Epithelial cell of alveolus of lung (primary cell): ENCODE measurements at places on chromosomes 7 and 10. TPM values are rescaled to one million over a fixed set of nuclear protein-coding genes. Genes with fewer than 3 reads are reported as not detected.

Gene CALCR
- 0.13 TPM in 1 of 2 replicates, not detected in the other for total RNA-seq

Gene PRXL2A
- total RNA-seq, result 26.3 and 36.1 TPM in 2 replicates

Gene HOXA6
- 15.0 and 18.1 TPM in 2 replicates for total RNA-seq

Gene SLC26A5
- not detected in 2 replicates for total RNA-seq
